ENCODE measurements at places on chromosomes 12 and 14.

- no peak for DNase-seq
Measured at GRCh38 chr14:100345711-100346110, 22.6 kb downstream of the SLC25A47 start.

GRCh38 chr14:57362361-57362760, 28.0 kb upstream of the NAA30 start:
- no peak for DNase-seq

DNA sequence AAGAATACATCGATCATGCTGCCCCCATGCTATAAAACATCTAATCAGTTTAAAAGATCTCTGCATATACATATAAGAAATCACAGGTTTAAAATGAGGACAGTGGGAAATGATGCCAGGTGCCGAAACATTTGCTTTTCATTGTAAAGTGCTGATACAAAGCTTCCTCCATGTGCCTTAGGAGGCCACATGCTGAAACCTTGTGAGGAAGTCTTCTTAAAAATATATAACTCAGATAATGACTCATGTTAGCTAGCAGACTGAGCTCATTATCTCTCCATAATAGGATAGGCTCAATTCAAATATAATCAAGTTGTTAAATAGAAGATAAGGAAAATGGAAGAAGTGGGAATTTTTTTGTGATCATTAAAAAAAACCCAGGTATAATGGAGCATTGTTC, 65.9 kb downstream of the RFX4 start:
- DNase-seq: no peak

DNA sequence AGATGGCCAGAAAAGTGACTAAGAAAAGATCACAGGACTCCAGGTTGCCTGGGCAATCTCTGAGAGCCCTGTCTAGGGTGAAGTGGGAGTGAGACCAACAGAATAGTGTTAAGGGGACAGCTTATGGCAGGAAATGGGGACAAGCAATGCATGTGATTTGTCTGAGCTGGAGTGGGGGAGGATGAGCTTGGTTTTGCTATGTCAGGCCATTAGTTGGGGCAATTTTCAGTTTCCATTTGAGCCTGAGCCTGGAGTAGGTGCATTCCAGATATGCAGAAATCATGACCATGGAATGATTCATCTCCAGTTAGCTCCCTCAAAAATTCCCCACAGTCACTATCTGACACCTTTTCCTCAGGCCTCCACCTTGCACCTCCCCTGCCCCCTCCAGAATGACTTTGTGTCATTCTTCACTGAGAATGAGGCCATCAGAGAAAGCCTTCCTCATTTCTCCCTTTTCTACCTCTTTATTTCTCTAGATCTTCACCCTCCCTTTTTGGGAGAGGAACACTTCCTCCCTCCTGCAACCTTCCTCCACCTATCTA, 150.9 kb upstream of the PLEKHG7 start:
- peak; percentile 29 for DNase-seq

DNA sequence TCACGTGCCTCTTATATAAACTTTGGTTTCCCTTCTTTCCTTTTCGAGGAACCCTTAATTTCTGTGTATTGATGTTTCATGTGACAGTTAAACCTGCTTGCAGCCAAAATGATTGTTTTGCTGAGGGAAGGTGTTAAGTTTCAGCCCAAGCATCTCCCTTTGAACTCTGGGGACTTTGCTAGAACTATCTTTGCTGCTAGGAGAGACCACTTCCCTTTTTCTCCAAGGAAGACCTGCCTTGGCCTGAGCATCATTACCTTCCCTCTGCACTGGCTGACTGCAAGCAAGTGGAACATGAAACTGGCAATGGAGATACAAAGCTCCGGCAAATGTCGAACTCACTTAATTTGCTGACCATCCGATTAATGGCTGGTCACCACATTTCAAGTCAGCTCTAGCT, 192.8 kb downstream of the GRIN2B start:
- DNase-seq: no peak

GRCh38 chr14:53355581-53356112, 202.5 kb upstream of the DDHD1 start:
- no peak for DNase-seq

GRCh38 chr12:31629756-31630732, 29.4 kb upstream of the ETFBKMT start:
- no peak for DNase-seq

- DNase-seq: no peak
Measured at GRCh38 chr14:34678306-34678705, 36.1 kb downstream of the CFL2 start.

- DNase-seq: no peak
Measured at GRCh38 chr12:5582018-5582417, 150.1 kb downstream of the NTF3 start.

GRCh38 chr14:61544448-61545330, 150.6 kb upstream of the HIF1A start:
- no peak for DNase-seq

- no peak for DNase-seq
Measured at GRCh38 chr14:52072266-52072780, 3.5 kb upstream of the NID2 start.

DNA sequence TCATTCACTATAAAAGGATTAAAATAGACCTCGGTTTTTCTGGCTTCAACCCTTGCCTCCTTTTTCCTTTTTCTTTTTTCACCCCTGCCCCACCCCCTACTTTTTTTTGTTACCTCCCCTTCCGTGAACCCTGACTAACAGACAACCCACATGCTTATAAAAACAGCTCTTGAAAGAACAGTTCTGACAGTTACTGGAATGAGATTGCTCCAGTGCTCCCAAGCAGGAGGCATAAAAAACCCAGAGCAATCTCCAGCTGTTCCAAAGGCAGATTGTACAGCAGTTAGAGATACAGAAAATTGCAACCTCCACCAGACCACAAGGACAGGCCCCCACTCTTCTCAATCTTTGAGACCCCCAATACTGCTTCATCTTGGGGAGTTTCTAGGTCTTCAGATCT, 29.9 kb upstream of the TMEM260 start:
- no peak for DNase-seq

- no peak for DNase-seq
Measured at GRCh38 chr14:51774209-51774608, 86.2 kb upstream of the GNG2 start.

DNA sequence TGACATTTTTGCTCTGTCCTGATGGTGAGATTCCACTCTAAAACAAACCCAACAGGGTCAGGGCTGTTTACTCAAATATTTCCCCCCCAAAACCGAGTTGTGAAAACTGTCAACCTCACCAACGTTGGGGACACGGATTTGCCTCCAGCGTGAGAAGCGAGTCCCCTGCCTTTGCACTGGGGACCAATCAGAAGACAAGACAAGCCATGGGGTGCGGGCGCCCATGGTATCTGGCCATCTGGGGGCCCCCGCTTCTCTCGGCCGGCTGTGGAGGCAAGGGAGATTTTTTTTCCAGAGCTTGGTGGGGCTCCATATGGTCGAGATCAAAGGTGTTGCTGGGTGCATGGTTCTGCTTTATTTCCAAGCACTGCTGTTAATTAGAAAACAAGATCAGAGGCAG, 272.1 kb downstream of the BCL11B start:
- no peak for DNase-seq

DNA sequence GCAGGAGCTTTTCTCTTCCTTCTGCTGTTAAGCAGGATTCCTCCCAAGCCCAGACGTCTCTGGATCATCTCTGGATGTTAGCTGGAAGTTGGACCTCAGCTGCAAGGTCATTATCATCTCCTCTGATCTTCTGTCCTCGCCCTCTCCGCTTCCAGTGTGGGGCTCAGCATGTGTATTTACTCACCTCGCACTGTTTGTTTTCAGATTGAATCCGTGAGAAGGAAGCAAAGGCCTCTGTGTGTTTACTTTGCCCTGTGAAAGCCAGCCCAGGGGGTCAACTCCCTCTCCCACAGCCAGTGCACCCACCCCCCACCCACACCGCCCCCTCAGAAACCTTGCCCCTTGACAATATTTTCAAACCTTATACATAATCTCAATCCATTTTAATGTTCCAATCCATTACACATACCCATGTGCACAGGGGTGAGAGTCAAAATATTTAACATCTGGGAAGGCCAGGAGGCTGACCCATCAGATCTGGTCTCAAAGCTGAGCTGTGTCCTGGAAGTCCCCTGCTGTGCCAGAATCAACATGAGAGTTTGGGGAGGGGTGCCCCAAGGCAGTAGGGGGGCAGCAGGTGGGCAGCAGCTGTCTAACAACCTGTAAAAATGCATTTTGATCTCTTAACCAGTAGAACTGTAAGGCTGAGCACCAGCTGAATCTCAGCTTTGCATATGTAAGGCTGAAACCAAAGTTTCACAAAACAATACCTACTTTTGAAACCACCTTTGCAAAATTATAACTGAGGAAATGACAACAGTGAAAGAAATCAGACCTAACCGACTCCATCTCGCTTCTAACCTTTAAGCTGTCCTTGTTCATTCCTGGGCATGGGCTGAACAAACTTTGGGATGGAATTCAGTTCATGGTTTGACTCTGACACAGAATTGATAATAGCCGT, 157.9 kb downstream of the ZNF664 start:
- DNase-seq: no peak

GRCh38 chr14:27916326-27916725, 850.3 kb upstream of the FOXG1 start:
- no peak for DNase-seq

GRCh38 chr14:65002586-65003210, 16.0 kb downstream of the FNTB start:
- no peak for DNase-seq

All from stimulated activated CD4-positive, alpha-beta T cell treated with anti-CD3 and anti-CD28 coated beads, Interleukin-1b, Interleukin-23, amount 100 ng/mL, for 1 hour (primary cell).